ENCODE measurements at places on chromosomes 3 and 15.

DNA sequence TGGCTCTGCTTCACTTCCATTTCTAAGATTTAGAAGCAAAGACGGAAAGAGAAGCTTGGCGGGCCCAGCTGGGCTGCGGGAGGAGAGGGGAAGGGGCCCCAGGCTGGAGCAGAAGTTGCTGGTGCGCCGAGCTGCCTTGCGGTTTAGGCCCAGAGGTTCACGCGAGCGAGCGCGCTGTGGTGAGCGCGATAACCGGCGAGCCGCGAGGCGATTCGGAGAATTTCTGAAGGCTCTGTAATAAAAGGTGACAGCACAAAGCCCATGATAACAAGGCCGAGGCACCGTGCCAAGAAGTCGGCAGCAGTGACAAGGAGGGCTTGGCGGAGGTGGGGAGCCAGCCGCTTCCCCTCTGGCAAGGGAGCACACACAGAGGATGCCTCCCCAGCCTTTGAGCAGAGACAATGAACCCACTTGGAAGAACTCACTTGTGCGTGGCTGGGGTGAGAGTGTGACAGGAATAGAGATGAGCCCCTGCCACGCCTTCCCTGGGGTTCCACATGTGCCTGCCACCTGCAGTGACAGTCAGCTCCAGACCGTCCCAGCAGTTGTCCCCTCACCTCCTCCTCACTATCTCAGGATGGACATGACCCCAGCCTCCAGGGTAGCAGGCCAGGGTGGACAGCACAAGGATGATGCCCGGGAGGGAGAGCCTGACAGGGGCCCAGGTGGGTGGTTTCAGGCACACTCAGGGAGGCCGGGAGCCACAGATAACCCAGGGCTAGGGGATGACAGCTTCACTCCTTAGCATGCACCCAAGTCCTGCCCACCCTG, 315.2 kb downstream of the UACA start:
- no peak for DNase-seq

DNA sequence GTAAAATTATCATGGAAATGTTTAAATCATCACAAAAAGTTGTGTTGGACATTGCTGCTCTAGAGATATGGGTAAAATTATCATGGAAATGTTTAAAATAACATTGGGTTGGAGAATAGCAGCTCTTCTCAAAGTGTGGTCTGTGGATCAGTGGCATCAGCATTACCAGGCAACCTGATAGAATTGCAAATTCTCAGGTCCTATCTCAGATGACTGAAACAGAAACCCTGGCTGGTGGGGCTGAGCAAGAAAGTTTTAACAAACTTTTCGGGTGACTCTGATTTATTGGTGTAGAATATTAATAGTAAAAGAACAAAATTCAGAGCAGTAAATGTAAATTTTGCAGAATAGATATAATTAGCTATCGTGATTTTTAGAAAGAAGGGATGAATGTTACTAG, 28.9 kb downstream of the NXPE3 start:
- DNase-seq = no peak

GRCh38 chr3:111476701-111477100, 65.3 kb upstream of the CD96 start:
- DNase-seq = no peak

- DNase-seq = no peak
Measured at GRCh38 chr15:94538280-94538679, 306.9 kb downstream of the MCTP2 start.

- DNase-seq = no peak
Measured at GRCh38 chr3:56366641-56367162, 101.6 kb downstream of the ERC2 start.

DNA sequence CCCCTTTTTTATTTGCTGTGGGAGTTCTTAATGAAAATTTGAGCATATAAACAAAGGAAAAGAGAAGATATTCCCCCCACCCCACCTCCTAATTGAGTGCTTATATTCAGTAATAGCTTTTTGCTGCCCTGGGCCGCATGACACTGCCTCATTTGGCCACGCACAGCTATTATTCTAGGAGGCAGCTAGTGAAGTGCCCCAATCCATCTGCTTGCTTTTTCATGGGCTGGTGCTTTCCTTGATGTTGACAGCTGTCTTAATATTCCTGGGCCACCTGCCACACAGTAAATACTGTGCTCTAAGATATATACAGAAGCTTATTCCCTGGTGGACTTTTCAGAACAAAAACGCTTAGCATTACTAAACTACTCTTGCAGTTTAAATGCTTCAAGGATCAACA, 3.8 kb upstream of the CRYBG3 start:
- no peak for DNase-seq

GRCh38 chr3:70507486-70507885, 195.0 kb upstream of the MDFIC2 start:
- DNase-seq = no peak

- DNase-seq = peak; percentile 93
Measured at GRCh38 chr3:27326629-27327545, 42.3 kb downstream of the NEK10 start.

All from fibroblast of the aortic adventitia (primary cell).